NCI-H748 treated with DMSO at 0.1 percent for 48 hours (cell line): ENCODE measurements at places on chromosomes 4 and X.
A peak's percentile ranks its signal among the peaks of the same experiment; 100 is the strongest.

DNA sequence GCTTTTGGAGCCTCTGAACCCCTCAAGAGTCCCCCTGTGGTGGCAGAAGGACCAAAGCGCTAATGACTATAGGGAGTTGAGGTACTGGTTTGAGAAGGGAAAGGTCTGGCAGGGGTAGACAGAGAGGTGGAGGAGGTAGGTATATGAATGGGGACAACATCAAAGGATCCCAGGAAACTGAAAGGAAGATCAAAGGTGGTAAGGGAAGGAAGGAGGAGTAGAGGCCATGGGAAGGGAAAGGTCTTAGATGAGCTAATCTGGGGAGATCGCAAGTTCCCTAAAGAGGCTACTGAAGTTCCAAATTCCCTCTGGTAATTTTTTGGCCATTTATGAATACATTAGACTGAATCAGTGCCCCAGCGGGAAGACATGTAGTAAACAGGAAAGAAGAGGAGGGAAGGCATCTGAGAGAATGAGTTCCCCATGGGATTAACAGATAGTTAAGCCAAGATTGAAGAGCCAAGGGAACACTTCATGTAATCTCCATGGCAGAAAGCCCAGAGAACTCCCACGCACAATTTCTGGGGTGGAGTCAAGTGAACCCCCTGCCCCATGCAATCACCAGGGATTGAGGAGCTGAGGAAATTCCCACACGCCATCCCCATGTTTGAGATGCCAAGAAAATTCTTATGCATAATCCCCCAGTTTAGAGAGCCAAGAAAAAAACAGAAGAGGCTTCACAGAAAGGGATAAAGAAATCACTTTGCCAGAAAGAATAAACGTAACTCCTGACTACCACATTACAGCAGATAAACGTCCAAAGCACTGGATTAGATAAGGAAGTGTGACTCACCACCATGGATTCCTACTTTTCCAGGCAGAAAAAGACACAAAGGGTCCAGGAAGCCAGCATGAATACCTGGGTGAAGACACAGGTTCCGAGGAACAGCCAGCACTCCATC lies 25.8 kb downstream of the ZNF630 start:
- DNase-seq, result no peak

DNA sequence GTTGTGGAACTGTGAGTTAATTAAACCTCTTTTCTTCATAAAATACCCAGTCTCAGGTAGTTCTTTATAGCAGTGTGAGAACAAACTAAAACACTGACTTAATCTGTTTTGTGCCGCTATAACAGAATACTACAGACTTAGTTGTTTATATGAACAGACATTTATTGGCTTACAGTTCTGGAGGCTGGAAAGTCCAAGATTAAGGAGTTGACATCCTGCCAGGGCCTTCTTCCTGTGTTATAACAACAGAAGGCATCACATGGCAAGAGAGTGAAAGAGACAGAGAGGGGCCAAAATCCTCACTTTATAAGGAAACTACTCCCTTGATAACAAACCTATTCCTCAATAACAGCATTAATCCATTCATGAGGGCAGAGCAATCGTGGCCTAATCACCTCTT lies 42.5 kb upstream of the KCNIP4 start:
- no peak for DNase-seq

DNA sequence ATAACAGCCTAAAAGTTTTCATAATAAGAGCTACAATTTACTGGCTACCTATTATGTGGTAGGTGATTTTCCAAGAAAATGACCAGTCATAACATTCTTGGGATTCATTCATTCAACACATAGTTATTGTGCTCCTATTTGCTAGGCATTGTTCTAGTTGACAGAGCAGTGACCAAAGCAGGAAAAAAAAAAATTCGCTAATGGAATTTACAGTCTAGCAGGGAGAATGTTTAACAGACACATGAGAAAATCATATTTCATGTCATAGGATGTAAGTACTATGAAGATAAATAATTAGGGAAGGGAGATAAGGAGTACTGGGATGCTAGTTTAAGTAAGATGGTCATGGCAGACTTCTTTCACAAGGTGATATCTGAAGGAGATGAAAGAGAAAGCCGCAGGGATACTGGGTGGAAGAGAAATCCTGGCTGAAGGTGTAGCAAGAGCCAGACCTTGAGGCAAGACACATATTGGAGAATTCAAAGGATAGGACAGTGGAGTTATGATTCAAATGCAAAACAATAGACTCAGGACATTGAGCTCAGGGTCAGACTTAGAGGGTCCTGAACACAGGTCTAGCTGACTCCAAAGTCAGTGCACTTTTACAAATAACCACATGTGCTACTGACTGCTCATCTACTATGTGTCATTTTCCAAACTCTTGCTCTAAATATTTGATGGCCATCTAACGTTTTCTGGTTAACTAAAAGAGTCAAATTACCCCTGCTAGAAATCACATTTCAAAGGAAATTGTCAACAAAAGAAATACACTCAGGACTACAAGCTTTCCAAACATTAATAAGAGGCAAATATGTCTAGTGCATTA lies 20.4 kb downstream of the SPCS3 start:
- DNase-seq, result no peak

DNA sequence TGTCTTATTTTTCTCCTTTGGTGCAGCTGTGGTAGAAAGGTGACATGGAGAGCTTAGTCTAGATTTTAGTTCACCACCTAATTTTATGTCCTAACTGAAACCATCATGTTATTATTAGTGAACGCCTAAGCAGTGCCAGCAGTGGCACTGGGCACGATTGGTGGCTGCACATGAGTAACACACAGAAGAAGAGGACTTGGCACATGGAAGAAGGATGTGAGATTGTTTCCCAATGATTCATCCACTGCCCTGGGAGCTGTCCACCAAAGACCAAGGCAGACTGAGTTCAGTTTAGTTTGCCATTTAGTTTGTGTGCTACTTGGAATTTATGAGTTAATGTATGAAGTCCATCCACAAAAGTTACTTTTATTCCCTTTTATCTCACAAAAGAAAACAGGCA lies 68.1 kb upstream of the NAP1L5 start:
- no peak for DNase-seq

GRCh38 chr4:32189130-32189529 lies 1469.0 kb downstream of the PCDH7 start:
- no peak for DNase-seq

- no peak for DNase-seq
These were observed 5.5 kb downstream of the CAMK2D start for GRCh38 chr4:113756005-113756410.

DNA sequence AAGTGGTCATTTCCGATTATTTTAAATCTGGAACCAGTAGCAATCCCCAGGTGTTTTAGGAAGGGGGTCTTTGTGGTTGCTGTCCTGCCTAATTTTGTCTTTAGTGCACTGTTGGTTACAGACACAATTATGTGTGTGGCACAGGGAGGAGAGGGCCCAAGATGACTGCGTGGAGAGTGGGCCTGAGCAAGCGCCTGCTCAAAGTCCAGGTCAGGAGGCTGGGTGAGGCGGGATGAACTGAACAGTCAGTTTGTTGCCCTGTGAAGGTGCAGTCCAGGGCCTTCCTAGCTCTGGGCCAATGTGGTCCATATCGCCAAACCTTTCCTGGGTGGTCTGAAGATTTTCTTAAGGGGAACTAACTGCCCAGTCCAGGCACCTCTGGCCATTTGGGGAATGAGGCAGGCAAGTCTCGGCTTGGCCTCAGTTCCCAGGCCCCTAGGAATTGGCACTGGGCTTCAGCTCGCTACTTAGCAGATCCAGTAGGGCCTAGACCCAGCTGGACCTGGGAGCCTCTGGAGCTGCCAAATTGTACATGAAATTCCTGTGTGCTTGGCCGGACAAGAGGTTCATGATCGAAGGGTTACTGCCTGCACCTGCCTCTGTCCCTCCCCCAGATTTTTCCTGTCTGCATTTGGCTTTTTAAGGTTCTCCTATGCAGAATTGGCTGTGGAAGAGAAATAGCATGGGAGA lies 47.6 kb downstream of the ANAPC4 start:
- no peak for DNase-seq

- DNase-seq, result no peak
These were observed 41.5 kb downstream of the SMARCA5 start for GRCh38 chr4:143554728-143555597.

DNA sequence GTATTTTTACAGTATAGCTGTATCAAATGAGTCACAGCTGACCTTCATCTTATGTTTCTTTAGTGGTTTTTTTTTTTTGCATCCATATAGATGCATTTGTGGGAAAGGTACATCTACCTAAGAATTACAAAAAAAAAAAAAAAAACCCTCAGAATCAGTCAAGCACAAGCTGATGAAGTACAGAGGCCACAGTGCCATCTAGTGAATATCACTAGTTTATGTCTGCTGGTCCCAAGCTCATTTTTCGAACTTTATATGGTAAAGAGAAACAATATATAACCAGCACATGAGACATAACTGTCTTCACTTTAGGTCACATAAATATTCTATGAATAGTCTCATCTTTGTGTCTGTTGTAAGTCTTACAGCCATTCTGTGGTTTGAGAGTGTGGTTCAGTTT lies 220.1 kb downstream of the DLG3 start:
- DNase-seq, result peak; percentile 21

DNA sequence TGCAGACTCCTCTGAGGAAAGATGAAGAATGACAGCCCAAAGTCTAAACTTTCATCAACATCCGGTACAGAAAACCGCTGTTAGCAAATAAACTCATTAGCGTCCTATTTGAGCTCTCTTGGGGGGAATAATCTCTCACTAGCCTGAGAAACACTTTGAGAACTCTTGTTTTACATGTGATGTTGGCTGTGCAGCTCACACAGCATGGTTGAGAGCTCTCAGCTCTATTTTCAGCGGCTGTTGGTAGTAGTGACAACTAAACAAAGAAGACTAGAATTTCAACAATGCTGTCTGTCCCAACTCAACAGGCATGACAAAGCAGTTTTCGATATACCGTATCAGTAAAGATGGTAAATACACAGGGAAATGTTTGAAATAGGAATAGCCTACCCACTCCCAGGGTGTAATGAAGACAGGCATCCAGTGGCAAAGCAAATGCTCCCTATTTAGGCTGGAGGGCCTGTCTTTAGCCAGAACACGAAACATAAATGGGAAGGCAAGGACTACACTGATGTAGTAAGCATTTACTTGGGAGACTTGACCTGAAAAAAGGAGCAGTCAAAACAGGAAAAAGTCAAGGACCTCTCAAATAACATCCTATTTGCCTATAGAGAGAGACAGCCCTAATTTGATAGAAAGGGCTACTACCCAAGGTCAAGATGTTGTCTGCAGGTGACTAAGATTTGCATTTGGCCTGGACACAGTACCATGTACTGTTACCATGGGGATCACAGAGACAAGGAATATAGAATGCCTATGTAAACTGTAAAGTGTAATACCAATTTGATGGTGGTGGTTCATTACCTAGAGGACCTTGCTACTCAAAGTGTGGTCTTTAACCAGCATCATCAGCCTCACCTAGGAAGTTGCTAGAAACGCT lies 60.4 kb downstream of the PPEF2 start:
- no peak for DNase-seq

GRCh38 chrX:9315086-9315485 lies 149.8 kb upstream of the TBL1X start:
- no peak for DNase-seq

DNA sequence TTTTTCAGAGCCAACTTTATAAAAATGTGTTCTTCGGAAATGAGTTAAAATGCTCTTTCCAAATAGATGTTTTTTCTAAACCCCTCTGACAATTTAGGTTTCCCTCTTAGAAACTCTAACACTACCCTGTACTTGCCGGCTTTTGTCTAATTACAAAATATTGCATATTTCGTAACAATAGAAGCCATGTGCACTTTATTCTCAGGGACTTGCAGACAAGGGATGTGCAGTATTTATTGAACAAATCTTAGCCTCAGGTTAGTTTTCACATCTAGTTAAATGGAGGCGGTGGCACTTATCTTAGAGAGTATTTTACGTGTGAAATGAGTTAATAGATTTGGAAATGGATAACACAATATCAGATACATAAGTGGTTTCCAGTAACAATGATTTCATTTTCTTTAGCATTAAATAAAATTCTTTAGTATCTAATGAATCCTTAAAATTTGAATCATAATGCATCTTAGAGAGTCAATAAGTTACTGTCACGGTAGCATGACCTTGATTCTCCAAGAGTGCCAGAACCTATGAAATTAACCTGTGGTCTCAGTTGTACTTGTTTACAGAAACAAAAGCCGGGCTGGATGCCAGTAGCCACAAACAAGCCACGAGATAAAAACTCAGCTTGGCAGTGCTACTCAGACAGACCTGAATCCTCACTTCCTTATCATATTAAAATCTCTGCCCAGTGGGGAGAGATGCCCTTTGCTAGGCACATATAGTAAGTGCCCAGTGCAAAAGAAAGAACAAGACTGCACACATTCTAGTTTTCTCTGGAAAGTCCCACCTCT lies 772 bp upstream of the PABPC4L start:
- DNase-seq, result no peak

DNA sequence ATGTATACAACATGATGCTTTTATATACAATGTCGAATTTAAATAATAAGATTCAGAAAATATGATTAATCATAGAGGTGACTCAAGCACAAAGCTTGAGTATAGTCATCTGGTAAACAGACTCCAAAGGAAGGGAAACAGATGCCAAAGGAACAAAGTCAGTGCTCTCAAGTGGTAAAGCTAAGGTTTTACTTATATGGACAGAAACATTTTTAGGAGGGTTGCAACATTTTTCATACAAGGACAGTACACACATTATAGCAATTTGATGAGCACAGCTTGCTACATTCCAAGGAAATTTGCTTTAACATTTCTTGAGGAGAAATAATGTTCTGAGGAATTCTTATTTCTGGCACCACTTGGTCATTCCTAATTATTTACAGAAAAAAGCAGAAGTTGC lies 333.4 kb upstream of the AADAT start:
- no peak for DNase-seq

DNA sequence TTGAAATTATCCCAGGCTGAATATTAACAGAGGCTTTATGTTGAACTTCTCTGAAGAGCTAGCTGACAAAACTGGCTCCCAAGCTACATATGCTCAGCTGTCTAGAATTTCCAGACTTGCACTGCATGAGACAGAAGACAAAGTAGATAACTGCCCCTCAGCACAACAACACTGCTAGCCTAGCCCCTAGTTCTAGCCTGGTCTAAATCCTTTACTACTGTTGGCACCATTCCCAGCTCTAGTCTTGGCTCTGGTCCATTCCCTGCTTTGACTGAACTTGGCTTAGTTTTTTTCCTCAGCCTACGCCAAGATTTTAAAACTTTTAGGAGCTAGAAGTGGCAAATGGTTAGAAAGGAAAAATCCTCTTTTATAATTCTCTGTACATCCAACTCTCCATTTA lies 7.6 kb upstream of the OPHN1 start:
- no peak for DNase-seq

- no peak for DNase-seq
These were observed 13.6 kb downstream of the JADE1 start for GRCh38 chr4:128823025-128823661.
